ENCODE measurements at places on chromosomes 6 and 20.

GRCh38 chr6:20186981-20187380, 25.3 kb downstream of the MBOAT1 start:
- no peak for DNase-seq

- DNase-seq = no peak
These were observed 26.4 kb downstream of the PNPLA1 start for GRCh38 chr6:36296240-36296639.

DNA sequence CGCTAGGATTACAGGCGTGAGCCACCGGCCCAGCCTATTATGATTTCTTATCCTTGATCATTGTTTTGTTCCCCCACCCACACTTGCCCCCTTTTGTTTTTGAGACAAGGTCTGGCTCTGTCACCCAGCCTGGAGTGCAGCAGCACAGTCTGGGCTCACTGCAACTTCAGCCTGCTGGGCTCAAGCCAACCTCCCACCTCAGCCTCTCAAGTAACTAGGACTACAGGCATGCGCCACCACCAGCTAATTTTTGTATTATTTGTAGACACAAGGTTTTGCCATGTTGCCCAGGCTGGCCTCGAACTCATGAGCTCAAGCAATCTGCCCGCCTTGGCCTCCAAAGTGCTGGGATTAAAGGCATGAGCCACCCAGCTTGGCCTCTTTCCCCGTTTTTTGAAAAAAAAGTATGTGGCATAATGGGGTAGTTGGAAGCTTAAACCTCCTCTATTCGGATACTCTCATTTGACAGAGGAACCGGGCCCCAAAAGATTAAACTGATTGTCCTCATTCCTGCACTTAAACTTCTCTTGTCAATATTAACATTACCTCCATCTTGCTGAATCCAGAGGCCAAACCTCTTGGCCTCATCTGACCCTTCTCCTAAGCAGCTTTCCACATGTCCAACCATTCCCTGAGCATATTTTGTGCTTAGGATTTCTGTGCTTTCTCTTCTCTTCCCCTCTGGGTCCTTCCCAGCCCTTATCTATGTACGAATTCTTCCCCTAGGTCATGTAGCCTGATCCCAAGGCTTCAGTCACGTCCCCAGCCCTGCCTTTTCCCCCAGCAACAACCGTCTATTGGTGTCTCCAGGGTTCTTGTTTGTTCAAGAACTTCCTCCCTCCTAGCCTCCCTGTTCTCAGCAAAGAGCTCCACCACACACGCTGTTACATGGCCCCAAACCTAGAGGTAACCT, 6.1 kb upstream of the EZR start:
- no peak for DNase-seq

DNA sequence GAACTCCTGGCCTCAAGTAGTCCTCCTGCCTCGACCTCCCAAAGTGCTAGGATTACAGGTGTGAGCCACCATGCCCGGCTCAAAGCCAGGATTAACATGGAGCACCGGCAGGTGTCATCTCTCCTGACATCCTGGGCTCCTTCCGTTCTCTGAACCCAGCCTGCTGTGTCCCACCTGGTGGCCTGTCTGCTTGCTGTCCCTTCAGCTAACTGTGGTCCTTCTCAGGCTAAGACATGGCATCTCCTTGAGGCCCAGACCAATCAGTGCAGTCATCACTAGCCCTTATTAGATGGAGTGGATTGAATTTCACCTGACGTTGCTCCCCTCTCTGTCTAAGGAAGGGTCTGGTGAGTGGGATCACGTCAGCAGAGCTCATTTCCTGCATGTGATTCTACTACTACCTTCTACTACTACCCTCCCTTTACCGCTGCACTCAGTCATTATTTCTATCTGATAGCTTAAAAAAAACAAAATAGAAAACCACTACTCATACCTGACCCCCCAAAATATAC, 28.0 kb upstream of the SYNJ2 start:
- no peak for DNase-seq

DNA sequence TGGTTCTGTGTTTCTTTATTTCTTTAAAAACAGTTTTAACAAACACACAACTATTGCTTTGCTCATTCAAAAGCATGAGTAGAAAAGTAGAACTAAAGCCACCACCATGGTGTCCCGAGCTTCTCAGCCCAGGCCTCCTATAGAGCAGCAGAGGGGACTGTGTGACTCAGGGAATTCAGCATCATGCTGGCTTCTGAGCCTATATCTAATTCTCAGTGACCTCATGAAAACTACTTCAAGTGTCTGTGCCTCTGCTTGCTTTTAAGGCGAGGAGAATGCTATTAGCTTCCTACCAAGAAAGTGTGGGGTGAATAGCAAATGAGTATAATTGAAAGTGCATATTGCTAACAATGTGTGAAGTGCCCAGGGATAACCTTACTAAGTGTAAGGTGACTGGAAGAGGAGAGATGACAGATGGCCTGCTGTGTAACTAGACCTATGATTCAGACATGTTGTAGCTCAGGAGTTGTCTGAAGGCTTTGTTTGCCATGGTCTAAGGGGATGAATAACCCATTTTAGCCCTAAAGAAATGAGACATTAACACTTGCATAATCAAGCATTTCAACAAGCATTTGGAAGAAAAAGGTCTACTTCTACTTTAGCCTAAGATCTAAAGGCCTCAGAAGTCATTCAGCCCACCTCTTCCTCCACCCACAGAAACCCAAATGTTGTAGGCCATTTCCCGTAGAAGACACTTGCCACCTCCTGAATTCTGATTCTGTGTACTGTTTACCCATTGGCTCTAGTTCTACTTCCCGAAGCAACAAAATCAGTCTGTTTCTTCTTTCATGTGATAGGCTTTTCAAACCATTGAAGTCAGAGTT, 121.5 kb upstream of the ARG1 start:
- no peak for DNase-seq

GRCh38 chr20:18011482-18011881, 42.7 kb downstream of the MGME1 start:
- DNase-seq = no peak

GRCh38 chr20:59783641-59784010, 149.8 kb downstream of the SYCP2 start:
- no peak for DNase-seq

- no peak for DNase-seq
These were observed 6.5 kb upstream of the UCKL1 start for GRCh38 chr20:63962426-63963347.

DNA sequence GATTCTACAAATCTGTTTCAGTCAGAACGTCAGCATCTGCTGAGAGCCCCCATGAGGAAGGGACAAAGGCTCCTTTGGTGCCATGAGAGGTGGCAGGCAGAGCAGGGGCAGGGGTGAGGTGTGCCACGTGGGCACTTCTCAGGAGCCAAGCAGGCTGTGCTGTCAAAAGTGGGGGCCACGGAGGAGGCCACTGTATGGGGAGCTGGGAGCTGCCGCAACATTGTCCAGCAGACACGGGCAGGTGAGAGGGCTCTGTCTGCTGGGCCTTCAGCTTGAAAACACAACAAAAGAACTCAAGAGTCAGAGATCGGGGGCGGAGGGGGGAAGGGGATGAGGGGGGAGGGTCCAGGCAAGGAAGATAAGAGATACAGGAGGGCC, 21.6 kb upstream of the FOXP4 start:
- DNase-seq = no peak

GRCh38 chr6:24824142-24824938, 25.6 kb upstream of the ARMH2 start:
- no peak for DNase-seq
